Smooth muscle cell of trachea (primary cell): ENCODE measurements at places on chromosomes 4 and X. TPM values are rescaled to one million over a fixed set of nuclear protein-coding genes. Genes with fewer than 3 reads are reported as not detected.

DCLK2 gene
- 13.5 and 16.2 TPM in 2 replicates for total RNA-seq

GAGE1 gene
- not detected in 2 replicates for total RNA-seq

FAM90A26 gene
- total RNA-seq, result not detected in 2 replicates

GYPA gene
- total RNA-seq, result not detected in 2 replicates

RADX gene
- total RNA-seq, result 2.5 and 6.5 TPM in 2 replicates

ASMT gene
- not detected in 2 replicates for total RNA-seq

RBM47 gene
- 1.0 and 1.3 TPM in 2 replicates for total RNA-seq

PPP4R3C gene
- not detected in 2 replicates for total RNA-seq

ADAM29 gene
- total RNA-seq, result not detected in 2 replicates

DGKK gene
- total RNA-seq, result not detected in 2 replicates

SPIN4 gene
- 2.3 and 4.7 TPM in 2 replicates for total RNA-seq

GAR1 gene
- total RNA-seq, result 1.3 and 3.5 TPM in 2 replicates

PRR32 gene
- total RNA-seq, result not detected in 2 replicates

ATP1B4 gene
- total RNA-seq, result not detected in 2 replicates

MBNL3 gene
- total RNA-seq, result 3.0 and 5.7 TPM in 2 replicates

GPR82 gene
- total RNA-seq, result under 0.01 TPM in 1 of 2 replicates, not detected in the other

P2RY4 gene
- 0.44 TPM in 1 of 2 replicates, not detected in the other for total RNA-seq

WAS gene
- 0.17 TPM in 1 of 2 replicates, not detected in the other for total RNA-seq

FAM53A gene
- 2.3 TPM in 2 replicates for total RNA-seq
